ENCODE measurements at places on chromosomes 7 and 10.

- peak; percentile 62 for DNase-seq
Observed at GRCh38 chr7:138243430-138243829, 167.2 kb downstream of the AKR1D1 start.

DNA sequence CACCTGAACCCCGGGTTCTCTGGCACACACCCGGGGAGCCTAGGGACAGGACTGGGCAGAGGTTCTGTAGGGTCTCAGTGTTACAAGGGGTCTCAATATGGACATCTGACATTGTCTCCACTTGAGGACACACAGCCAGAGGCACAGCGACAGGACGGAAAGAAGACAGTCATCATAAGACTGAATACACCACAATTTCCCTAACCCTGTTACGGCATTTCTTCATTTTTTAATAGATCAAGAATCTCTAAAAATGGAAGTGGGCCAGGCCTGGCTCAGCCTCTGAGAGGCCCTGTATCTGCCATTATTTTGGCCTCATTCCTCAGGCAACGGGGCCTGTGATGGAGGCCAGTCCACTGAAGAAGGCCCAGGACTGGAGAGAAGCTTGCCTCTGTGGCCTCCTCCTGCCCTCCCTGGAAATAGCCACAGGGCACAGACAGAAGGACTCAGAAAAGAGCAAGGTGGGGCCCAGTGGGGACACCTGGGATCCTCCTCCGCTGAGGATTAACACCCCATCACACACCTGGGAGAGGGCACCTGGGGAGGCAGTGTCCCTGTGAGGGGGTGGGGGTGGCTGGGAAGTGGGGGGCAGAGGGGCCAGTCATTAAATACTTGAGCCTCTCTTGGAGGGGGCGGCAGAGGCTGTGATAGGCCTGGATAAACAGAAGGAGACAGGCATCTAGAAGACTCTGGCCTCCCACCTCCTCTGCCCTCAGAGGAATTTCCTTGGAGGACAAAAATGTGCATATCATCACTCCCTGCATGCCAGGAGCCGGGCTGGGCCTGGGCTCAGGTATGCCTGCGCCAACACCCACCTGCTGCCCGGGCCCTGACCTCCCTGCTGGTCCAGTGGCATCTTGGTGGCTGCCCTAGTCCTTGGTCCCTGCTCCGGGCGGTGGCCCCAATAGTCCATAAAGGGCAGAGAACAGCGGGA is 8.0 kb downstream of the SPOCK2 start:
- no peak for DNase-seq

- no peak for DNase-seq
Observed at GRCh38 chr10:30834651-30835050, 197.0 kb downstream of the ZNF438 start.

DNA sequence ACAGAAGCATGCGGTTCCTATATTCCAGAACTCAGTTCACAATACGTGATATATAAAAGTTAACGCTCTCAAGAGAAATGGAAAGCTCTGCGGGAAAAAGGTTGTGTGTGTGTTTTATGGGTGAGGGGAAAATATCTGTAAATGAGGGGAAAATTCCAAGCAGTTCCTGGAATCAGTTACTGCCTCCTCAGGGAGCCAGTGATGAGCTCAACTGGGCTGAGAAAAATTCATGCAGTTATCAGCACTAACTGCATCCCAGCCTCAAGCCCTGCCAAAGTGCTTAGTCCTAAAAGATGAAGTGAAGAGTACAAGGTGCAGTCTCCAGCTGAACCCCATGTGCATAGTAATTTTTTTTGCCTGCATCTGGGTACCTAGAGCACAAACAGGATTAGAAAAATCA is 191.9 kb downstream of the CDK14 start:
- no peak for DNase-seq

DNA sequence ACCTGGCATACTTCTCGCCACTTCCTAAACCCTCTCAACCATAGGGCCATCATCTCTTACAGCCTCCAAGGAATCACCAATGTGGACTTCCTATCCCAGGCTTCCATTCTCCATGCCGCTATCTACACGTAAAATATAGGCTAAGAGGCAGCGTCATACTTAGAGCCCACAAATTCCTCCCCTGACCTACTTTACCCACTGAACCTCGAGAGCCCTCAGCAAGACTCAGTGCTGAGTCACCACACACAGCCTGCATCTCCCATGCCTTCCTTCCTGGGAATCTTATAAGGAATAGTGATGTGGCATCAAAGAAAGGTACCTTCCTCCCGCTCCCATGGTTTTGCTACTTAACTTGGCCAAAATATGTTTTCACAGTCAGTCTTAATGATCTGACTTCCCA is 435.6 kb upstream of the NFE2L3 start:
- no peak for DNase-seq

DNA sequence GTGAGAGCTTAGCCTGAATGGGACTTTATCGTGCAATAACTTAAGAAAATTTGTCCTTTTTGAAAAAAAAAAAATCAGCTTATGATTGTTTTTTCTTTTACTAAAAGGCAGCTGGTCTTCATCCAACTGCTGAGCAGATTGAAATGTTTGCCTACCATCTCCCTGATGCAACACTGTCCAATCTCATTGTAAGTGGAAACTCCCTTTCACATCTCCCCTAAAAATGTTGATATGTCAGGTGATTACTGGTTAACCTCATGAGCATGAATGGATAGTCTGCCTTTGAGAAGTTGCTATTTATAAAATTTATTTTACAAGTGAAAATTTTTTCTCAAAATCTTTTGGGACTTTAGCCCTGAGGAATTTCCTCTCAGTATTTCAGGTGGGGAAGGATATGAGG is 17.8 kb upstream of the HKDC1 start:
- no peak for DNase-seq

DNA sequence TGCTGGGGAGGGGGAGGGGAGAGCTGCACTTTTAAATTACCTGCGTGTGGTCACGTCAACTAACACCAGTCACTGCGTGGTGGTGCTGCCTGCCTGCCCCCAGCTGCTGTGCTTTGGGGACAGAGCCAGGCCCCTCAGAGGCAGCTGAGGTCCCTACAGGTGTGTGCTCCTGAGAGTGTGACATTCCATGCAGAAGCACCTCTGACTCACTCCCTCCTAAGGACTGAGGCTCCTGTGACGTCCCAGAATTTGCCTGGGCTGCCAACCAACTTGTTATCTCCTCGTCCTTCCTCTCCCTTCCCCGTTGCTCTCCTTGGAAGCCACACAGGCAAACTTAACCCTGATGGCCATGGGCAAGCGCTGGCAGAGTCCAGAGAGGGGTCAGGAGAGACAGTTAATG is 563.0 kb downstream of the PARD3 start:
- no peak for DNase-seq

All from NCI-H2081 (cell line).